ENCODE measurements at places on chromosomes 1 and 21. TPM values are rescaled to one million over a fixed set of nuclear protein-coding genes. Genes with fewer than 3 reads are reported as not detected.

- H3K4me3 ChIP-seq = no peak overlapping the region
- H3K27ac ChIP-seq = no peak overlapping the region
- DNase-seq = no peak
- H3K36me3 ChIP-seq = no peaks in the 10 kb centered on the region
- H3K4me1 ChIP-seq = peaks cover 16% of the 10 kb centered on the region
These were observed 219.3 kb upstream of the FGGY start for GRCh38 chr1:59077466-59078069.

- H3K27ac ChIP-seq = no peak overlapping the region
- no peaks in the 10 kb centered on the region for H3K27me3 ChIP-seq
- H3K4me3 ChIP-seq = no peak overlapping the region
- H3K36me3 ChIP-seq = no peaks in the 10 kb centered on the region
- no peak for DNase-seq
- no peaks in the 10 kb centered on the region for H3K4me1 ChIP-seq
These were observed 61.0 kb upstream of the SPATA6 start for GRCh38 chr1:48532976-48533375.

- H3K4me1 ChIP-seq = no peaks in the 10 kb centered on the region
- no peak overlapping the region for H3K4me3 ChIP-seq
- no peak overlapping the region for H3K27ac ChIP-seq
- DNase-seq = no peak
- H3K36me3 ChIP-seq = no peaks in the 10 kb centered on the region
These were observed 32.8 kb upstream of the PTPRC start for GRCh38 chr1:198606020-198606438.

DNA sequence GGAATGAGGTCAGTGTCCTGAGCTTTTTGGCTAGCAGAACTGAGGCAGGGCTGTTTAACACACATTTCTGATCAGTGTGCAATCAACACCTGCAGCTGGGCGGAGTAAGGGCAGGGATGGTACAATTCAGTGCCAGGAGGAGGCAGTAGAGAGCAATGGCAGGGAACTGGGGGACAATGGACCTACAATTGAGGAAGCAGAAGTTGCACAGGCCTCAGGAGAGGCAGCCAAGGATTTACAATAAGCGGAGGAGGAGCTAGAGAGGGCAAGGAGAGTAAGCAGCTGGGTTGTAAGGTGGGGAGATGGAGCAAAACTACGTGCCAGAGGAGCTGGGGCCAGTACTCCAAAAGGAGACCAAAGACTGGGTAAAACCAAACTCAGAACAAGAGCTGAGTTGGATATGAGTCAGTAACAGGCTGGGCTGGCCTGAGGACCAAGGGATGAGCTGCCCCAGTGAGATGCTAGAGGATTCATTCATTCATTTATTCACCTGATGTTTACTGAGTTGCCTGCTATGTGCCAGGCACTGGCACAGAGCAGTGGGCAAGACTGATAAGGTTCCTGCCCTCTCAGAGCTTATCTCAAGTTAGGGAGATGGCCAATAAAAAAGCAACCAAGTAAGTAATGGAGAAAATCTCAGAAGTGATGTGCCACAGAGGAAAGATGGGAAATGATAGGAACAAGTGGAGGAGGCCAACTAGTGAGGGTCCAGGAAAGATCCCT is 10.4 kb upstream of the GALE start:
- H3K4me3 ChIP-seq = no peak overlapping the region
- no peaks in the 10 kb centered on the region for H3K27me3 ChIP-seq
- peak; percentile 55 for DNase-seq
- no peaks in the 10 kb centered on the region for H3K4me1 ChIP-seq
- no peaks in the 10 kb centered on the region for H3K36me3 ChIP-seq

- no peak overlapping the region for H3K27ac ChIP-seq
- H3K4me1 ChIP-seq = peaks cover 4% of the 10 kb centered on the region
- peak; percentile 71 for DNase-seq
- no peak overlapping the region for H3K4me3 ChIP-seq
These were observed 22.7 kb upstream of the PIK3CD start for GRCh38 chr1:9628541-9629444.

- no peaks in the 10 kb centered on the region for H3K36me3 ChIP-seq
- DNase-seq = peak; percentile 21
- H3K4me3 ChIP-seq = no peak overlapping the region
- peaks cover 14% of the 10 kb centered on the region for H3K4me1 ChIP-seq
- H3K27me3 ChIP-seq = no peaks in the 10 kb centered on the region
- H3K27ac ChIP-seq = peak overlapping the region; percentile 69
These were observed 7.0 kb downstream of the CACNA1E start for GRCh38 chr1:181490276-181490675.

- peaks cover 8% of the 10 kb centered on the region for H3K4me1 ChIP-seq
- H3K36me3 ChIP-seq = no peaks in the 10 kb centered on the region
- no peak overlapping the region for H3K4me3 ChIP-seq
- no peaks in the 10 kb centered on the region for H3K27me3 ChIP-seq
These were observed 210.0 kb upstream of the FOXD3 start for GRCh38 chr1:63112155-63112900.

DNA sequence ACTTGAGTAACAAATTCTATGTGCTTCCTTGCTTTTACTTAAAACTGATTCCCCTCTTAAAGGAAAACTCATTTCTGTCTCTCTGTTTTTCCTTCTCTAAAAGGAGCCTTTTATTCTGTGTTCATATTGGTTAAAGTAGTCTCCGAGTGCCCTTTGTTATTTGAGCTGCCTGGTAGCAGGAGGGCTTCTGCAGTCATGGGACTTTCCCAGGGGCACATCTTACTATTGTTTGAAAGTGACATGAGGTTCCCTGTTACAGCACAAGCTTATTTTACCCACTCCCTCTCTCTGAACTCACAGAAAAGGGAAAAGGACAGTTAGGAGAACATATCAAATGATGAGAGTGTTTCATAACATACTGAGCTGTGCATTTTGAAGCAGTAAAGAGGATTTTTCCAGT is 58.1 kb upstream of the ANGPTL1 start:
- no peak overlapping the region for H3K4me3 ChIP-seq
- no peak for DNase-seq
- no peak overlapping the region for H3K27ac ChIP-seq
- H3K36me3 ChIP-seq = peaks cover 4% of the 10 kb centered on the region

DNA sequence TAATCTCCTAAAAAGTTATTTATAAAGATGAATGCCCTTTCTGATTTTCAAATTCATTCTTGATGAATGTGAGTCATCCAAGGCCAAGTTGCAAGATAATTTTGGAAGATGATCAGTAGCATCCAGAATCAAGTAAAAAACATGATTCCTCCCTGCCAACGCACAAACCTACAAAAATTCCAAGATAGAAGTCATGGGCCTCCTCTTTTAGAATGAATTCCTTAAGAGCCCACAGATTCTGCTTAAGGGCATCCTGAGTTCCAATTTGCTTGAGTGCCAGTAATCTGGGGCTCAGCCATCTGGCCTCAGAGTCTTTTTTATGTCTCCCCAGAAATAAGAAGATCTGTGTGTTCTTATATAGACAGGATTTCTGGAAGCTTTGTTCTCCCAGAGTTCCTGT is 23.2 kb upstream of the SPATA6 start:
- H3K4me1 ChIP-seq = peaks cover 22% of the 10 kb centered on the region
- H3K27me3 ChIP-seq = no peaks in the 10 kb centered on the region
- H3K36me3 ChIP-seq = no peaks in the 10 kb centered on the region
- no peak overlapping the region for H3K27ac ChIP-seq

DNA sequence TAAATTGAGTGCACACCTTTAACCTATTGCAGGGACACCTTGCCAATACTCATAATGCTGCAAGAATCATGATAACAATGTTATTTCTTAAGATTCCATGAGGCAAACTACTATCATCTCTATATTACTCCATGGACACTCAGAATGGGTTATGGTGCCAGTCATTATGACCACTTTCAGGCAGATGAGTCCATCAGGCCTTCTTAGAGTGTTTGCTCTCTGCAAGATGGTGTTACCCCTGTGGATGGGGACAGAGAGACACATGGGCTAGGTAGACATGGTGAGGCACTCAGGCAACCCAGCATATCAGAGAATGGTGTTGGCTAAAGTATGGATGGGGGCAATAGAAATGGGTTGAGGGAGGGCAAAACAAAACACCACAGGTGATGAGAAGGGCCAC is 59.7 kb downstream of the XCL2 start:
- H3K27me3 ChIP-seq = no peaks in the 10 kb centered on the region
- H3K4me3 ChIP-seq = no peak overlapping the region
- H3K27ac ChIP-seq = no peak overlapping the region
- no peaks in the 10 kb centered on the region for H3K36me3 ChIP-seq
- DNase-seq = no peak

- no peaks in the 10 kb centered on the region for H3K36me3 ChIP-seq
- H3K27ac ChIP-seq = no peak overlapping the region
- no peaks in the 10 kb centered on the region for H3K27me3 ChIP-seq
- H3K4me3 ChIP-seq = peak overlapping the region; percentile 24
- DNase-seq = peak; percentile 82
- H3K4me1 ChIP-seq = no peaks in the 10 kb centered on the region
These were observed 78.2 kb upstream of the CAPZB start for GRCh38 chr1:19563324-19564097.

DNA sequence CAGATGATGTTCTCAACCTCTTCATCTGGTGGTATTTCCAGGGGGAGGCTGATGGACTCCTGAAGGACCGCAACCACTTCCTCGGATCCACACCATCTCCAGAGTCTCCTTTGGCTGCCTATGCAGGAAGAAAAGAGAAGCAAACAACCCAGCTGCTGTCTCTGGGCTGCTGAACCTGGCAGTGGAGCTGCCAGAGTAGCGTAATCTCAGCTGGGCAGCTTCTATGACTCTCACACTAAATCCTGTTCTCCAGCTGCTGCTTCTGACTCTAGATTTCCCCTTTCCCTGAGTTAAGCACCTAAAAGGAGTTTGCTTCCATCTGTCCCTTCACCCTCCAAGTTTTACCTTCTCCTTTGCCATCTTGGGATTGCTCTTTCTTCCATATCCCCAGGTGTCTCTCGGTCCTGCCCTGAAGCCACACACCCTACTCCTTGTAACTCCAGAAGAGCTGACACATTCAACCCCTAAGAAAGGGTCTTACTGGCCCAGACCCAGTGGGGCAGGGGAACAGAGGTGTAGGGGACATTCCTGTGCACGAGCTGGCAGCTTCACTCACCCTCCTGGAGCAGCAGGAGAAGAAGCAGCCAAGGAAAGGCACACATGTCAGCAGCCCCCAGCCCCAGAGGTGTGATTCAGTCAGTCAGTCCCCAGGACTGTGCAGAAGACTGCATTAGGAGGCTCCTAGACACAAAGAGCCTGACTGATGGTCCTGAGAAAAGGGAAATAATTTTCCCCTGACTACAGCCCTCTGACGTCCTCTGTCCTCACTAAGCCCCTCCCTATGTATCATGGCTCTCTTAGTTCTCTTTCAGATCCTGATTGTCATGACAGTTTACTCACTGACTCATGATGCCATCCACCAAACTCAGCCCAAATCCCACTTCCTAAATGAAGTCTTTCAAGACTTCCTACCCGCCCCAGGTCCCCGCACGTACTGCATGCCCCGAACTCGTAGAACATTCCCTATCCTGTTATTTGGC is at the start of gene SLAMF9:
TSS of gene SLAMF9 (minus strand) at position 702 of the 980 bp plus-strand sequence. CDS start at position 602, 100 bp downstream.
- no peaks in the 10 kb centered on the region for H3K36me3 ChIP-seq
- H3K27me3 ChIP-seq = no peaks in the 10 kb centered on the region

DNA sequence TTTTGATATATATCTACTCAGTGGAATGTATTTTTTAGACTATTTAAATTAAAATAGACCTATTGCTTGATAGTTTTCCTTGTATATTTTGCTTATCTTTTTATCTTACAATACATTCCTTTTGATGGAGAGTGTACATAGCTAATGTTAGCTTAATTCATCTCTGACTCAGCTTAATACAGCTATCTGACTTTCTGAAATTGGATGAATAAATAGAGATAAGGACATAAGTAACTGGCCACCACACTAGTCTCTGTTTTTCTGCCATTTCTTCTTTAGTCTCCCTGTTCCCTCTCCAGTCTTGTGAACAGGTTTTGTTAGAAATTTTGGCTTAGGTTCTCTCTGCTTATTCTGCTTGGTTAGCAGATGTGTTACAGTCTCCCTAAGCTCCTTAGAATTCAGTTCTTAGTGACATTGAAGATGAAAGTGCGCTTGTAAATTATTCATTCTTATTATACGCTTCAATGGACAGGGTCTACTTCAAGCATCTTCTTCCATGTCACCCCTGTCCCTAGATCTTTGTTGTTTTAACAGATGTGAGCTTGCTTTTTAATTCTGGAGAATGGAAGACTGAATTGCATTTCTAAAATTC is 59.6 kb downstream of the XPR1 start:
- H3K4me1 ChIP-seq = no peaks in the 10 kb centered on the region
- no peaks in the 10 kb centered on the region for H3K27me3 ChIP-seq
- no peak overlapping the region for H3K4me3 ChIP-seq
- H3K27ac ChIP-seq = no peak overlapping the region
- no peak for DNase-seq
- H3K36me3 ChIP-seq = no peaks in the 10 kb centered on the region

Gene ATAD3C
- total RNA-seq = 0.20 TPM

Gene ARHGEF10L
- total RNA-seq = 10.5 TPM

Gene KLF17
- total RNA-seq = not detected

Gene FHAD1
- 2.3 TPM for total RNA-seq
